GOT3 (cell line): ENCODE measurements at places on chromosomes 3 and 15.

GRCh38 chr15:58287891-58288290, 143.9 kb upstream of the LIPC start:
- no peak for DNase-seq

- no peak for DNase-seq
Measured at GRCh38 chr3:88117683-88118082, 32.1 kb upstream of the C3orf38 start.

DNA sequence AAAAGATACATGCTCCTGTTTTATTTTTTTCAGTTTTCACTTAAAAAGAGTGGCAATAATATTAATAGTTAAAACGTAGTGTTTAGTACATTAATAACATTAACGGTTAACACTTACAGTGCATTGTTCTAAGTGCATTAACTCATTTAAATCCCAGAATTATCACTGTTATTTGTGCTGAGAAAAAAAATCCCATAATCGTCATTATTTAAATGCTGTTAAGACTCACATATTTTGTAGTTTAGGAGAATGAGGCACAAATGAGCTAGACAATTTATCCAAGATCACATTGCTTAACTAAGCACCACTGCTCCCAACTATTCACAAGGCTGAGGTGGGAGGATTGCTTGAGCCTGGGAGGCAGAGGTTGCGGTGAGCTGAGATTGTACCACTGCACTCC, 34.9 kb downstream of the CHAC1 start:
- DNase-seq, result no peak

GRCh38 chr3:3683261-3683660, 116.0 kb upstream of the LRRN1 start:
- no peak for DNase-seq

DNA sequence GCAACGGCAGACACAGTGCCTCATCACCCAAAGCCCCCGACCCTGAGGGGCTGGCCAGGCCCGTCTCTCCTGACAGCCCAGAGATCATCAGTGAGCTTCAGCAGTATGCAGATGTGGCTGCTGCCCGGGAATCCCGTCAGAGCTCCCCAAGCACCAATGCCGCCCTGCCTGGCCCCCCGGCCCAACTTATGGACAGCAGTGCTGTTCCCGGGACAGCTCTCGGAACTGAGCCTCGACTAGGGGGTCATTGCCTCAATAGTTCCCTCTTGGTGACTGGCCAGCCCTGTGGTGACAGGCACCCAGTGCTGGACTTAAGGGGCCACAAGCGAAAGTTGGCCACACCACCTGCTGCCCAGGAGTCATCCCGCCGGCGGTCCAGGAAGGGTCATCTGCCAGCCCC, 8.6 kb upstream of the TEX264 start:
- no peak for DNase-seq

DNA sequence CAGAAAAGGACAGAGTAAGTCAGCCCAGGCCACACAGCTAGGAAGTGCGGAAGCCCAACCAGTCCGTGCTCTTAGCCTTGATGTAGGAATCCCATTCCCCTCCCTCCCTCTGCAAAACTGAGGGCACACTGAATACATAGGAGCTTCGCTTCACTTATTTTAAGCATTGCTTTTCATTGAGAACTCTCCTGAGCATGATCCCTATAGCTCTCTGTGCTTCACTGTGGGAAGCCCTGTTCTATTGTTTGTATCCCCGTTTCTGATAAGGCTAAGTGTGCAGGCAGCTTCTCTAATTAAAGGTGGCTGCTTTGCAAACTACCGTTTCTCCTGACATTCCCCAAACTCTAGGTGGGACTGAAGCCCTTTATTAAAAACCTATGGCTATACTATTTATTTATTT, 29.9 kb downstream of the IL5RA start:
- no peak for DNase-seq

DNA sequence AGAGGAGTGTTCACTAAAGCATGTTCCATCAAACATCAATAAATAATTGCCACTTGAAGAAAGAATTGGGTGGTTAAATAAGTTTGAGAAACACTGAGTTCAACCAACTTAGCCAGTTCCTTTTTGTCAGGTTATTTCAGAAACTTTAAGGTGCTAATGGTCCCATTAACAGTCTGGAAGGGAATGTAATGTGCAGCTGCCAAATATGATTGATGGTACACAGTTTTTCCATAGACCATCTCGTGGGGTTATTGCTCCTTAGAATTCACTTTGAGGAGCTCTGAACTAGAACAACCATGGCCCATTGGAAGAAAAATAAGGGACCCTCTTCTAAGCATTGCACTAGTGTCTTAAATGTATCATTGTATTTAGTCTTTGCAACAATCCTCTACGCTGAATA, 185.8 kb upstream of the NR2F2 start:
- no peak for DNase-seq

GRCh38 chr3:172448661-172449465, 607 bp upstream of the GHSR start:
- no peak for DNase-seq

DNA sequence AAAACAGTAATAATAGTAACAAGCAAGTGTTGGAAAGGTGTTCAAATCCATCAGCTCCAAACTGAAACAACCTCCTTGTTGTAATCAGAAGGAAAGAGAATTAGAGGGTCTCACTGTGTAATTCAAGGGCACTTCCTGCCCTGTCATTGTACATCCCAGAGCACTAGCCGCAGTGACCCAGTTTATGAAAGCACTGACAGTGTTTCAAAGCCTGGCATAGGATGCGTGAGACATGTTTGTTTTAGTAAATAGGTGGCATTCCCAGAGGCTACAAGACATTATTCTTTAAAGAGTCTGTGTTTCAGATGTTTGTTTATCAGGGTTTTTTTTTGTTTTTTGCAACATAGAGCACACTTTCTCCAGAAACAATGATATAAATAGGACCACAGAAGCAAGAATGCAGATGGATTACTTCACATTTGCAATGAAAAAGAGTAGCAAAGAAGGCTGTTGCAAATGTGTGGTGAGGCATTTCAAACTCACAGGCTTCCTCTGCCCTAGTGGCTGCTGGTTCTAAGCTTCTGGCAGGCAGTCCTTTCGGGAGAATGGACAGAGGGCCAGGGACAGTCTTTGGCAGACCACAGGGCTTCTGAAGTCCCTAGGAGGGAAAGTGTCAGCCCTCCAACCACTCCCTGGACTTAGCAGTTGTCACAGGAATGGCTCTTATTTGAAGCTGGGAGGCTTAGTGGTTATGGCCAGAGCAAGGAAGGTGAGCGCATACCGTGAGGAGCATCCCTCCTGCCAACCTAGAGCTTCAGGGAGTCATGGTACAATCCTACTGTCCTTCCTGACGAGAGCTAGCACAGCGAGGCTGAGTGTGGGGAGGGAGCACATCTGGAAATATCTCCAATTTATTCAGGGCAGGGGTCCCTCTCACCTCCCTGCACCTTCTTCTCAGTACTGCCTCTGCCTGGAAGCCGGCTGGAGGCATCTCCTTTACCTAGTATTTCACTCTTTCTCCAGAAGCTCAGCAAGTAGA, 31.4 kb upstream of the TIPARP start:
- no peak for DNase-seq

GRCh38 chr15:45274636-45275380, 22.8 kb downstream of the SLC28A2 start:
- no peak for DNase-seq

- DNase-seq, result no peak
Measured at GRCh38 chr3:10357095-10357494, 36.2 kb upstream of the SEC13 start.

DNA sequence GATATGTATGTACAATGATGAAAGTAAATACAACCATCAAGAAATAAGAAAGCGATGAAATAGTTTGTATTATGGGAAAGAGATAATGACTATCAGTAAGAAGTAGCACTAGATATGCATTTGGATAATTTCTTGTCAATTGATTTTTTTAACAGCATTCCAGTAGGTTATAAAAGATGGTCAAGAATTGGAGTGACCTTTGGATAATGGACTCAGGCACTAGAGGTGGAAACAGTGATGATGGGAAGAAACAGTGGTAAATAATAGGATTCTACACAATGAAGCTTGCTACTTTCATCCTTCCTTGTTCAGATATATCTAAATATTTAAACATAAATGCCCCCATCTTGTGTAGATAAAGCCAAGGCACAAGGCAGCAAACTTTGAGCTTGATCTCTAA, 101.4 kb downstream of the GBE1 start:
- no peak for DNase-seq

- no peak for DNase-seq
Measured at GRCh38 chr3:117628823-117629291, 919.3 kb downstream of the TUSC7 start.

- DNase-seq, result no peak
Measured at GRCh38 chr3:125059488-125060245, 3.9 kb upstream of the HEG1 start.

- no peak for DNase-seq
Measured at GRCh38 chr3:150374975-150375374, 33.1 kb upstream of the TSC22D2 start.

- DNase-seq, result no peak
Measured at GRCh38 chr3:120526011-120526870, 69.9 kb upstream of the NDUFB4 start.

DNA sequence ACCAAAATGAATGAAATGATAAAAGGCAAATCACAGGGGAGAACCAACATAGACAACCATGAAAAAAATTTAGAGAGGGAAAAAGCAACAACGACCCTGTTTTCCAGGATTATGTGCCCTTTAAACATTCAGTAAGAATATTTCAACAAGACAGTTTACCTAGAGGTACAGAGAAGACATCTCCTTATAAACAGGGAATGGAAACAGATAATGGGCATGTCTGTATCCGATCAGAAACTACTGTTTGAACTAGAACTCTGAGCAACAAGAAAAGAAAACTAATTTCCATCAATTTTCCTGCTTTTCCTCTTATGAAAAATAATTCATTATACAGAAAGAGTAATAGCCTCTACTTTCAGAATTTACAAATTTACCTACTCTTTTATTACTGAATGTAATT, 39.3 kb downstream of the DLG1 start:
- DNase-seq, result no peak

GRCh38 chr3:4241595-4242170, 61.5 kb upstream of the SETMAR start:
- DNase-seq, result no peak

DNA sequence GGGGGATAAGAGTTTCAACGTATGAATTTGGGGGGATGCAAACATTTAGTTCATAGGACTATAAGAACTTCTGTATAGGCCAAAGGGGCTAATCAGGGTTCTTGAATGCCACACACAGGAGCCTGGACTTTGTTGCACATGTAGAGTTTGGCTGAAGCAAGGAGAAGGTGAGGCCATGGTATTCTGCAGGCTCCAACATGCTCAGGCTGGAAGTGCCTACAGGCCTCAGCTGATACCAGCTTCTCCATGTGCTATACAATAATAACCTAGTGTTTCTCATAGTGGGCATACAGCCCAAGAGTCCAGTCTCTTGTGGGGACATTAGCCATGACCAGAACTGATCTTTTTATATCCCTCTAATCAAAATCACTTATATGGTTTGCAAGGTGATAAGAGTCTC, 399.7 kb upstream of the MCTP2 start:
- DNase-seq, result no peak

GRCh38 chr3:2927259-2927658, 182.9 kb downstream of the IL5RA start:
- no peak for DNase-seq

DNA sequence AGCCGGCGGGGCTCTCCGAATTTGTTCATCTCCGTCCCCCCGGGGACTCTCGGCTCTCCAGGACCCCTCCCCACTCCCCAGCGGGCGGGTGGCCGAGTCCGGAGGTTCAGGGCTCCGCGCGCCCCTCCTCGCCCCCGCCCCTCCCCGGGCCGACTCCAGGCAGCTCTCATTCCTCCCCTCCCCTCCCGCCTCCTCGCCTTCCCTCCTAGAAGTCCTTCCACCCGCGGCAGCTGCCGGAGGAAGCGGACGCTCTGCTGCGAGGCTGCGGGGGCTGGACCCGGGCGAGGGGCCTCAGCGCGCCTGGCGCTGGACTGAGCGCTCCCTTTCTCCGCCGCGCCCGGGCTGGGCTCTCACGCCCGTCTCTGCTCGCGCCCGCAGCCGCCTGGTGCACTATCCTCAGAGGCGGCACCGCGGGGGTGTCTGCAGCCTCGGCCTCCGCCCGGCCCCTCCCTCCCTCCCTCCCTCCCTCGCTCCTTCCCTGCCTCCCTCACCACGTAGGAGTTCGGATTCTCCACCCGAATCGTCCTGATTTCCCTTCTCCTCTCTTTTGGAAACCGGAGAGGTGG, at the start of gene ROBO2:
TSS of gene ROBO2 (plus strand) at position 494 of the 566 bp plus-strand sequence. CDS start 687 bp downstream, outside the sequence.
- no peak for DNase-seq

GRCh38 chr3:63949005-63949404, 36.8 kb upstream of the SCAANT1 start:
- DNase-seq, result no peak
